Mammary epithelial cell (primary cell): ENCODE measurements at places on chromosomes 16 and 17. TPM values are rescaled to one million over a fixed set of nuclear protein-coding genes. Genes with fewer than 3 reads are reported as not detected.
A peak's percentile ranks its signal among the peaks of the same experiment; 100 is the strongest.

- no peak for DNase-seq
These were observed 971.7 kb downstream of the CDH11 start for GRCh38 chr16:64150193-64150592.

GRCh38 chr16:80982646-80983045 is 24.0 kb downstream of the CMC2 start:
- DNase-seq, result no peak

DNA sequence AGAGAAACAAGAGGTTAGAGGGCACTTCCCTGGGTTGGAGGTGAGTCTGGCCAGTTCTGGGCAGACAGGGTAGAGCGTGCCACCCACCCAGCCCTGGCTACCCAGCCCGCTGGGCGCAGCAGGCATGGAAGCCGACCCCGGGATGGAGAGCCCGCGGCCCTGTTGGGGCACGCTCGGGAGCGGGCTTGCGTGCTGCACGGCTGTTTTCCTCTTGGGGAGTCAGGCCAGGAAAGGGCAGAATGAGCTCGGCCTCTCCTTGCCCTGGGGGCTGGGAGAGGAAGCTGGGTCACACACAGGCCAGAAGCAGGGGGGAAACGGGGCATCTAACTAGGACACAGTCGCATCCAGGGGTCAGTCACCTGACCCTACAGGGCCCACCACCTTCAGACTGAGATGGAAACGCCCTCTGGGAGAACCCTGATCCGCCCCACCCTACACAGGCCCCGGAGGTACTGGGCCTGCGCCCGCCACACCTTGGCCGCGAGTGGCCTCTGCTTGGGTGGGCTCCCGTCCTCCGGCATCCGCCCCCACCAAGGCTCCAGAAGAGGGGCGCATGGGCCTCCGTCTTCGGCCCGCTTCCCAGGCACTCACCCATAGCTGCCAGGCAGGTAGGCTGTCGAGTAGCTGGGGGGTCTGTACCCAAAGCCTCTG is 1.2 kb downstream of the SOX15 start:
- peak; percentile 58 for DNase-seq

DNA sequence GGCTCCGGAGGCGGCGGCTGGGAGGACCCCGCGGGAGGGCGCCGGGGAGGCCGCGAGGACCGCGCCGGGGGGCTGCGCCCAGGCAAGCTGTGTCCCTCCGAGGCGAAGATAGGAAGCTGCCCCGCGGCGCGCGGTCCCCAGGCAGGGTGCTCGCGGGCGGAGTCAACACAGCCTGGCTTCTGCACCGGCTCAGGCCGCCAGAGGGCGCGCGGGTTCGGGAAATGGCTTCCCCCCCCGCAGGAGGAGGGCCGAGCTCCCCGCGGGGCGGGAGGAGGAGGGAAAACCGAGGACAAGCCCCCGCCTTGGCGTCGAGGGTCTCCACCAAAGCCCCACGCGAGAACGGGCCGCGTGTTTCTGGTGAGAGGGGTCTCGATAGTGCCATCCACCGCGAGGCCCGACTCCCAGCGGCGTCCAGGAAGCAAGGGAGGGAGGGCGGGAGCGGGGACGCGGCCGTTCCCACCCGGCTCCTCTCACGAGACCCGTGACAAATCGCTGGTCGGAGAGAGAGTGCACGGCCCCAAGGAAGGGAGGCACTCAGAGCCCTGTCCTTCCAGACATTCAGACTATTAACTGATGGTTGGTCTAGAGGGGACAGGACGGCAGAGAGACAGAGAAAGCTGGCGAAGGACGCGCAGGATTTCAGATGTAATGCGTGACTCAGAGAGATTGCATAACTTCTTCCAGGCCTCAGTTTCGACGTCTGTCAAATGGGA is 64.4 kb upstream of the DNAJA2 start:
- DNase-seq, result peak; percentile 68

DNA sequence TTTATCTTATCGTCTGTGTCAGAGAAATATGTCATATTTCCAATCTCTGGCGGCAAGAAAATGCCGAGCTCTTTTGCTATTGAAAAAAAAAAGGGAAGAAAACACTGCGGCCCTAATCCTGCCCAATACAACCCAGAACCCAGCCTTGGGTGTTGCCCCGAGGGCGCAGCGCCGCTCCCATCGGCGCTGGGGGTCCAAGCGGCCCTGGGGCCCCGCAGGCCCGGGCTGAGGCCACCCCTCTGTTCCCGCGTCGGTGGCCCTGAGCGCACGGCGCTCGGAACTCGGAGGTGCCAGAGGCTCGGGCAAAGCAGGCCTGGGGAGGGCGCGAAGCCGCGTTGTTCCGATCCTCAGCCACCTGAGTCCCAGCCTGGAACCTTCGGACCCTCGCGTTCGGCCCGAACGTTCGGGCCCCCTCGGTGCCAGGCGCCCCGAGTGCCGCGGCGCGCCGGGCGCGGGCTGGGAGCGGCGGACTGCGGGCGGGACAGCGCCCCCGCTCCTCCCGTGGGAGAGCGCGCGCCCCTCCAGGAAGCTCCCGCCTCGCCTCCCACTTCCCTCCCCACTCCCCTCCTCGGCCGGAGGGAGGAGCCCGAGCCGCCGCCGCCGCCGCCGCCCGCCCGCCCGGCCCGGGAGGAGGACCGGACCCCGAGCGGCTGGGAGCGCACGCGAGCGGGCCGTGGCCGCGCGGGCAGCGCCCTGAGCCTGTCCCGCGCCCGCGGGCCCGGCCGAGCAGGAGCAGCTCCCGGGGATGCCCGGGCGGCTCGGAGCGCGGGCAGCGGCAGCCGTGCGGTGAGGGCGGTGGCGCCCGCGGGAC is at the start of gene CPNE2:
TSS of gene CPNE2 (plus strand) at position 609 of the 811 bp plus-strand sequence. CDS start 18,160 bp downstream, outside the sequence.
- no peak for DNase-seq

- DNase-seq, result no peak
These were observed at the start of gene SCN4A for GRCh38 chr17:63972796-63973195. TSS of gene SCN4A (minus strand) at chr17:63972918. CDS start at chr17:63972841, 77 bp downstream.

- DNase-seq, result peak; percentile 39
These were observed 71.2 kb upstream of the LGALS9 start for GRCh38 chr17:27559506-27560481.

DNA sequence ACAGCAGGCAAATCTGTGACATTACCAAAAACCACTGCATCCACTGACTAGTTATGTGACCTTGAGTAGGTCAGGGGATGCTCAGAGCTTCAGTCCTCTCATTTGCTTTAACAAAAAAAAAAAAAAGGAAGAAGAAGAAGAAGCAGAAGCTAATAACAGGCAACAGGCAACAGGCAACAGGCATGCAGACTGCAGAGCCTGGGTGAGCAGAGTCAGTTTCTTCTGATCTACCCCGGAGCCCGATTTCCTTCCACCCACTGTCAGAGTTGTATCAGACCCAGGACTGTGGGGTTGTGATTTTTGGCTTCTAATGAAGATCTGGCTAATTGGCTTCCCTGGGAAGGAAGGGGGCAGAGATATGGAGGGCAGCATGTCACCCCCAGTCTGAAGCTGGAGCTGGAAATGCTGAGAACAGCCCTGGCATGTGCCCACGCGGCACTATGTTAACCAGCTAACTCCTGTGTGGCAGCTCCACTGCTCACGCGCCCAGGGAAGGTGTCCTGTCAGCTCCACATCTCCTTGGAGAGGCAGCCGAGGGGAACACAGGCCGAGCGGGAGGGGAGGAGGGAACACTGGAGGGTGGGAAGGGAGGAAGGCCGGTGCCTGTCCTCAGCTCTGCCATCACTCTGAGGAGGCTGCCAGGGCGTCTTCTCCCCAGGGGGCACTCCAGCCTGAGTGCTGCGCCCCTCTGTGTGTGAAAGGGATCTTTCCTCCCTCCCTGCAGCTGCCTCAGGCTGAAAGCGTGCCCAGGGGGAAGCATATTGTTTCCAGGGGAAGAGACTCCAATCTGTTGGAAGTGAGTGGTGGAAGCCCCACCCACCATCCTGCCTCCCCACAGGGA is 17.6 kb downstream of the SRCIN1 start:
- DNase-seq, result no peak

DNA sequence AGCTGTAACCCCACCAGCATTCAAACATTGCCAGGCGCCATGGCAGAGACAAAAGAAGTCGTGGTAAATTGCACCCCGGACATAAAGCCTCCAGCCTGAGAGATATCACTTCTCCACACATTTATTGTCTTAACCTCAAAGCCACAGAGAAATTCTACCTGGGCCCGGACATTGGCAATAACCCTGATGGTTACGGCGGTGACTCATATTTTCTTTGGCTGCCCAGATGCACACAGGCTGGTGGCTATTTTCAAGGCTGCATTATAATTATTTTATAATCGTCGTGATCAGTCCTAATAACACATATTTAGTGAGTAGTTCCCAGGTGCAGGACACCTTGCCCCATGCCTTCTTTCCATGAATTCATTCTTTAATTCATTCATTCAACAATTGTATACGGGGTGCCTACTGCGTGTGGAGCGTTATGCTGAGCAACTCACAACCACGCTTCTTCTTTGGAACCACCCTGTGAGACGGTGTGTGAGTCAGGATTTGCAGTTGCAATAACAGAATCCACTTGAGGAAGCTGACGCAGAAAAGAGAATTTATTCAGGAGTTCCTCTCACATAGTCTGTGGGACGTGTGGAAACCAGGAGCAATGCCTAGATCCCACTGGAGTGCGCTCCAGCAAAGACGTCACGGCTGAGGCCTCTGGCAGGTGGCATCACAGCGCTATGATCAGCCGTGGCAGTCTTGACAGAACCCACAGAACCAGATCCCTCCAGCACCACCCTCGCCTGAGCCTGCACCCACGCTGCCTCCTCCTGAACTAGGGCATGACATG is 245.7 kb downstream of the FOXL1 start:
- peak; percentile 96 for DNase-seq

The MPP3 gene
- total RNA-seq, result 10.8 TPM

The ZG16 gene
- not detected for total RNA-seq

The CSH1 gene
- total RNA-seq, result not detected

The SNX20 gene
- not detected for total RNA-seq

The P2RX1 gene
- not detected in 2 replicates for total RNA-seq

The LAT gene
- 3.1 and 4.4 TPM in 2 replicates for total RNA-seq

The TRAF4 gene
- total RNA-seq, result 113 and 147 TPM in 2 replicates

The DHRS7C gene
- total RNA-seq, result not detected

The UQCRC2 gene
- total RNA-seq, result 181 TPM
